ENCODE measurements at places on chromosomes 6 and 20.

DNA sequence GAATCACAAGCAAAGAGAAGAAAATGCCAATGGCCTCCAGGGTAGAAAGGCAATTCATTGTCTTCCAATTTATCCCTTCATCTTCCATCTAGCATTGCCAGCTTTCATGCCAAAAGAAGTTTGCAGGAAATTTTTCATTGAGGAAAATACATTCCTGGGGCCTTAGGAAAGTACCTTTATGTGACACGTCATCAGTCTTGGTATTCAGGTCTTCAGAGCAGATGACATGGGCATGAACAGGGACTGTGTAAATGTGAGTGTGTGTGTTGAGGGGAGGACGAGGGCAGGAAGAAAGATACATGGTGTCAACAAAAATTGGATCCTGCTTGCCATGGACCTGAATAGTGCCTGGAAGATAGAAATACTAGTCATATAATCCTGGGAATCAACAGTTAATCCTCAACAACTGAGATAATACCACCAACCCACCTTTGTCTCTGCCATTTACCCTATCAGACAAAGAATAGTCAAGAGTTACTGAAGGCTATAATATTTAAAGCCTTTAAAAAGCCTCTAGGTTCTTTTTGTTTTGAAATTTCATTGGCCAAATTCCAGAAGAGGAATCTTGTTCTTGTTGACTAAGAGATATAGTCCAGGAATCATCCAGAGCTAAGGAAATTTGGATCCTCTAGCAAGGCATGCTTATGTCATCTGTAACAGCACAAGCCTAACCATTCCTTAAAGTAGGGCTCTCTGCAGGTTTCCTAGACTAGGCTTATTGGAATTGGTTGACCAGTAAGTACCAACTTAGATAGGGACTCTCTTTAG is 405.8 kb upstream of the SASH1 start:
- DNase-seq: no peak

- DNase-seq: no peak
Observed at GRCh38 chr20:59678288-59678687, 73.9 kb downstream of the PHACTR3 start.

- no peak for DNase-seq
Observed at GRCh38 chr6:159357211-159357915, 188.2 kb downstream of the FNDC1 start.

DNA sequence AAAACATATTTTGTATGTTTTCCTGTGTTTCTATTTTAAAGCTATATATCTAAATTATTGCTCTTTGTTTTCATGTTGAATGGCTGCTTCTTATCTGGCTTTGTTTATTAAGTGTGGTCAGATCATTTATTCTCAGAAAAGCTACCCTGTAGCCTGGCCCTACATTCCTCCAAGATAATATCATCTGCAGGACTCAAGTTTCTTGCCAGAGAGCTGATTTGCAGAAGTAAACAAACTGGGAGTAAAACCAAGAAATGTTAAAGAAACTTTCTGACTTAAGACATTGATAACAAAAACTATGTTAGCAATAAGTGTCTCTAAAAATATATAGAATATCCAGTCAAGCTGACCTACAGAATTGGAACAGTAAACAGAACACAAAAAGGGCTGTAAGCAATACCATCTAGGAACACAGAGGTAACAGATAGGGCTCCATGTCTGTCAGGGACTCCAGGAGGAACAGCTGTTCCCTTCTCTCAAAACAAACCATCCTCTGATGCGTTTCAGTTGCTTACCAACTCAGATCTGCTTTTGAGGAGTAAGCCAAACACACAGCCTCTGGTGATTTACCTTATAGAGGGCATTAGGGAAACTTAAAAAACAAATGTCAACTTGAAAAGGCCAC is 17.5 kb upstream of the CEP85L start:
- no peak for DNase-seq

GRCh38 chr20:35040646-35041045 is 52.0 kb downstream of the TRPC4AP start:
- DNase-seq: no peak

- no peak for DNase-seq
Observed at GRCh38 chr6:149915970-149916865, 6.7 kb downstream of the RAET1G start.

DNA sequence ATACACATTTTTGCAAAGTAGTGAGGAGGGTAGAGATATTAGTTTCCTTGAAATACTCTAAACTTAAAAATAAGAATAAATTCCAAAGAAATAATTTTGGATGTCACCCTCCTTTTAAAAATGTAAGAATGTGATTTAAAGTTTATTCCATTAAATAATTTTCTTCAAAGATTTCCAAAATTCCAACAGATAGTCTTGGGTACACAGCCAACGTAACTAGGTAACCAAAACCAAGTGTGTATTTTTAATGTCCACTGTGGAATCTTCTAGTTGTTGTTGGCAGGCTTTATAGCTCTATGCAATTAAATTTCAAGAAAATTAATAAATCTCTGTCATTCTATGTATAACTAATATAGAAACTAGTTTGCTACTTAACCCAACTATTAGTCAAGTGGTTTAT is 101.3 kb downstream of the COL21A1 start:
- no peak for DNase-seq

- no peak for DNase-seq
Observed at GRCh38 chr6:39794231-39794630, 2.1 kb downstream of the DAAM2 start.

GRCh38 chr6:1316489-1316971 is 4.6 kb downstream of the FOXQ1 start:
- DNase-seq: no peak
